ENCODE measurements at places on chromosomes 3 and 15.

- no peak for DNase-seq
Observed at GRCh38 chr15:39602143-39602542, 21.3 kb downstream of the THBS1 start.

DNA sequence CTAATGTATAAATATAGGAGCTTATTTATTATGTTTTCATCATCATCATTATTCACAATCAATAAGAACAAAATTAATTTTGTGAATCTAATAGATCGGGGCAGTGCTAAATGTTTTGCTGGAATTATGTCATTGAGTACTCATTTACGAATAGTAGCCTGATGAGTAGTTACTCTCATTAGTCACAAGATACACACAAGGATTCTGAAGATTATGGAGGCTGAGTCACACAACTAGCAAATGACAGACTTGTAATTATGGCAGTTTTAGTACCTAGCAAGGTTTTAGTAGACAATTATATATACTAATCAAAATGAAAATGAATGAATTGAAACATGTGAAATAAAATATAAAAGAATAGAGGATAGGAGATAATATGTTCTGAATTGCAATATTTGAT is 954.2 kb downstream of the CADM2 start:
- no peak for DNase-seq

DNA sequence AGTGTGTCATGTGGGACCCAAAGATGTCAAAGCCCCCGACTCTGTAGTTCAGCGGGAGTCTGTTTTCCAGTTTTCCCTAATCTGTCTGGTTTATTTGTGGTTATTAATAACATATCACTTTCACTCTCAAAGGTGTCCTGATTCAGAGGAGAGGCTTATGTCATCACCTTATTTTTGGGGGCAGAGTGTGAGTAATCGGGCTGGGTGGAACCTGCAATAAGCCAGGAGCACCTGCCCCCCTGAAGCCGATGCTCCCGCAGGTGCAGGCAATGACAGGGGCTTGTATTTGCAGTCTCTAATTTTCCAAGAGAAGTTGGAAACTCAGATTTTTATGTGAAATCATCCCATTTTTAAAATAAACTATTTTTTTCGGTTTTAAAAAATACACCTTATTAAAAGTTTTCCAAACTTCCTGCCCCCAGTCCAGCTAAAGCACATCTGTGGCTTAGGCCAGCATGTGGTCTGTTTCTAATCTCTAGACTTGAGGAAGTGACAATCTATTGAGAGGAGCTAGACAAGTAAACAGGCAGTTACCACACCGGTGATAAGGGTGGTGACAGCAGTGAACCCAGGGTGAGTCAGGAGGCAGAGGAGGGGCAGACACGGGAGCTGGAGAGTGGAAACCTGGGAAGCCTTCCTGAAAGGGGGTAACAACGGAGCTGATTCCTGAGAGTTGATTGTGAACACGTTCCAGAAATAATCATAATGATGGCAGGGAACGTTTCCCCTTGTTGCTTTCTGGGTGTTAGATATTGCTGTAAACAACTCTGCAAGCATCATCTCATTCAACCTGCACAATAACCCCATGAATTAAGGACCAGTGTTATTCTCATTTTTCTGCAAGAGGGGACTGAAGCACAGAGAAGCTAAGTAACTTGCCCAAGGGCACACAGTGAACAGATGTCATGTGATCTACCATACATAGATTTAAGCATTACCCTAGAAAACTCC is 37.2 kb downstream of the BHLHE40 start:
- no peak for DNase-seq

- DNase-seq = no peak
Observed at GRCh38 chr3:157409516-157409915, 27.1 kb upstream of the PTX3 start.

- DNase-seq = peak; percentile 93
Observed at GRCh38 chr3:152298393-152299248, 29.9 kb downstream of the MBNL1 start.

DNA sequence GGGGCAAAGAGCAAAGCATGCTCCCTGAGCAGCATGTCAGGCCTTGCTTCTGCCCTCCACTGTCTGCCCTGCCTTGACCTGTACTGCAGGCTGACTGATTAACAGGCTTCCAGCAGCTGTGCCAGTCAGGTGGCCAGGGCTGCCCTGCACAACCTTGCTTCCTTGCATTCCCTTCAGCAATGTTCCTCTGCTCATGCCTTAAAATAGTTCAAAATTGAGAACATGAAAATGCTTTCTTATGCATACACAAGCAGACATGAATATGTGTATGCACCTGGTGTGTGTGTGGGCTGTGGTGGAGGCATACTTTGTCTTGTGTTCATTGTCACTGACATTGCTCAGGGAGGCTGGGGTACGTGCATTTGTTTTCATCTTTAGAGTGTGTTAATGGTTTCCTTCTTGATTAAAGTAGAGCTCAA is 1.2 kb upstream of the SLC22A13 start:
- DNase-seq = no peak

GRCh38 chr3:141477224-141477623 is 9.6 kb upstream of the RASA2 start:
- DNase-seq = no peak

GRCh38 chr3:58575971-58576652 is 1.1 kb downstream of the FAM107A start:
- DNase-seq = no peak

- no peak for DNase-seq
Observed at GRCh38 chr15:70113304-70113700, 15.6 kb upstream of the TLE3 start.

DNA sequence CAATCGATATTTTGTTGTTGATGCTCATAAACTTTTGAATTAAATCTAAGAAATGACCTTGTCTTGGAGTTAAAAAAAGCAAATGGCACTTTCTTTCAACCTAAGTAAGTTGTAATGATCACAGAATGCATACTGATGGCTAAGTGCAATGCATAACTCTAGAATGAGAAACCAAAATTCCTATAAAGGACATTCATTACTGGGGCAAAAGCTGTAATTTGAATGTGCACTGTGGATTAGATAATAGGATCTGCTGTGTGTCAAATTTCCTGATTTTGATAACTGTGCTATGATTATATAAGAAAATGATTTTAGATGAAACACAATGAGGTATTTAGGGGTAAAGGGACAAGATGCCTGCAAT is 14.3 kb downstream of the SIAH2 start:
- no peak for DNase-seq

DNA sequence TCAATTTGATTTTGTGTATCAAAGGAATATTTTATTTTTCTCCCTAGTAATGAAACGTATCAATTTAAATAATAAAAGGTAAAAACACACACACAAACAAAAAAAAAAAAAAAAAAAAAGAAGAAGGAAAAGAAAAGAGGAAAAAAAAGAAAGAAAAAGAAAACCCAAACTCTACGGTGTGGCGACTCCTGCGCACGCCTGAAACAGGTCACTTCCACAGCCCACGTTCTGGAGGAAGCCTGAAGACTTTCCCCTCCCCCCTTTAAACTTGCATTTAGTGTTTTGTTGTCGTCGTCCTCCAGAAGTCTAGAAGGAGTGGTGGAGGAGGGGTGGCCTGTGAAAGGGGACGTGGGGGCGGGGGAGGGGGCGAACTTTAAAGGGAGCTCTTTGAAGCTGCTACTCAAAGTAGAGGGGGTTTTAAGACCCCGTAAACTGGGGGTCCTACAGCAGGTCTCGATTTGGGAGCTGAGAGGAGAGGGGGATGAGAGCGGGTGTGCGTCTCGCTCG is 2.3 kb upstream of the TLE3 start:
- DNase-seq = no peak

DNA sequence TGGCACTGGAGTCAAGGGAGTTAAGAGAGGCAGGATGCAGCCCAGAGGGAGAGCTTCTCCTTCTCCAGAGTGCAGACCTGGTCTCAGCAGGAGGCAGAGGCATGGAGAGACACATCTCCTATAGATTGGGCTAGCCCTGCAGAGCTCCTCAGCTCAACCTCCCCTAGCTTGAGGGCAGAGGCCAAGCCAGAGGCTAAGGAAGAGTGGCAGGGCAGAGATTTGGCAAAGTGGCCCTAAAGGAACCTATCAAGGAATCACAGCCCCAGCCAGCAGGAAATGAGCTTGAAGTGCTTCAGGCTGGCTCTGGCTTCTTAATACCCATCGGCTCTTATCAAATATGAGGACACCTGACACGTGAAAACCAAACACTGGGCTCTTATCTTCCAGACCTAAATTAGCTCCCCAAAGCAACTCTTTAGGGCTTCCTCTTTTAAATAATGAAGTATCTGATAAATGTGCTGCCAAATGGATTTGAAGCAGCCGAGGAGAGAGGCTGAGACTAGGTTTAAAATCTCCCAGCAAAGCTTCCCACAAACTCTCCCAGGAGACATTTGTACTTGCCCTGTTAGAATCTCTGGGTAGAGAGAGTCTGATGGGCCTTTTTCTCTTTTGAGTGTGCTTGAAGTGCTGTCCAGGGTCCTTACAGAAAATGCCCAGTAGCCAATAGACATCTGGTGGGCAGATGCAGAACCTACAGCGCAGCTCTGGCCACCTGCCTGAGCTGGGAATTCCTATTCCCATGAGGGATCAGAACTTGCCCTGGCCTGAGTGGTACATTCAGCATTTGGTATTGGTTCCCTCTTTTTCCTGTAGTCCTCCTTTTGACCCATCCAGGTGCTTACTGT is 271.4 kb downstream of the CLSTN2 start:
- DNase-seq = no peak

GRCh38 chr3:59994732-59995304 is 945.0 kb upstream of the CFAP20DC start:
- no peak for DNase-seq

DNA sequence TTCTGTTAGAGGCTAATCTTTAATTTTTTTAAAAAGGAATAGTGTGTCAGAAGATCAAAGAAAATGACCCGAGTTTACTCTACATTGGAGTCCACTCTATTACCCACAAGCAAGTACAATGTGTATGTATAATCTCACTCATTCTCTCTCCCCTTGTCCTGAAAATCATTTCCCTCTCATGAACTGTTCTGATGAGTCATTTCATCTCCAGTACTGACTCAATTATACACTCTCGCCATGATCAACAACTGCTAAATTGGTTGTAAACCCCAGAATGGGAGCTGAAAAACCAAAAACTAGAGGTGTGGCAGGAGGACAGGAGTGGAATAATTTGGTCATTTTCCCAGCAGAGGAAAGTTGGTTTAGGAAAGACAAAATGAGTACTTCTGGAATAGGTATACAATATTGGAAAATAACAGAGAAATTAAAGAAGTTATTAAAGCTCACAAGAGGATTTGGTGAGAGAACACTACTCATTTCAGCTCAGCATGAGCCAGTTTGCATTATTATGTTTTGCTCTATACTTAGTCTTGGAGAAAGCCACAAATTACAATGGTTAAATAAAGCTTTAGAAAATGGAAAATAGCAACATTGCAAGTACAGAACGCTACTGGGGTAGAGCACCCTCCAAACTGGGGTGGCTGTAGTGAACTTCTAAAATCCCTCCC is 144.3 kb upstream of the PFN2 start:
- DNase-seq = no peak

- DNase-seq = no peak
Observed at GRCh38 chr3:113805249-113805648, 33.3 kb upstream of the GRAMD1C start.

GRCh38 chr3:39232859-39233258 is 40.5 kb upstream of the XIRP1 start:
- DNase-seq = no peak

- no peak for DNase-seq
Observed at GRCh38 chr3:20652231-20652986, 466.4 kb upstream of the SGO1 start.

GRCh38 chr3:181712553-181713279 is 991 bp downstream of the SOX2 start:
- no peak for DNase-seq

DNA sequence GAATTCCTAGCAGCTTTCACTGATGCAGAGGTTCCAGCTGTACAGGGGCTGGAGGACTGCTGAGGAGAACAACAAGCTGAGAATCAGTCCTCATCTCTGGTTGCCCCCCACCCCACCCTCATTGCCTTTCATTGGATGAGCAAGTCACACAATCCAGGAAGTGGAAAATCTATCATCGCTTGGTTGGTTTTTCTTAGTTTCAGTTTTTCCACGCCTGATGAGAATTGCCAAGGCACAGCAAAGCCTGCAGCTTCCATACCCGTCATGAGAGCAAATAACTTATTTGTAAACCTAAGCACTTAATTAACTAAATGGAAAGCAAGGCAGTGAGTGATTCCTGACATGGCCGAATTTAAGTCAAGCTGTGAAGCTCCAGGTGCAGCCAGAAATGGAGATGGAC is 21.4 kb upstream of the LIPC start:
- DNase-seq = no peak

DNA sequence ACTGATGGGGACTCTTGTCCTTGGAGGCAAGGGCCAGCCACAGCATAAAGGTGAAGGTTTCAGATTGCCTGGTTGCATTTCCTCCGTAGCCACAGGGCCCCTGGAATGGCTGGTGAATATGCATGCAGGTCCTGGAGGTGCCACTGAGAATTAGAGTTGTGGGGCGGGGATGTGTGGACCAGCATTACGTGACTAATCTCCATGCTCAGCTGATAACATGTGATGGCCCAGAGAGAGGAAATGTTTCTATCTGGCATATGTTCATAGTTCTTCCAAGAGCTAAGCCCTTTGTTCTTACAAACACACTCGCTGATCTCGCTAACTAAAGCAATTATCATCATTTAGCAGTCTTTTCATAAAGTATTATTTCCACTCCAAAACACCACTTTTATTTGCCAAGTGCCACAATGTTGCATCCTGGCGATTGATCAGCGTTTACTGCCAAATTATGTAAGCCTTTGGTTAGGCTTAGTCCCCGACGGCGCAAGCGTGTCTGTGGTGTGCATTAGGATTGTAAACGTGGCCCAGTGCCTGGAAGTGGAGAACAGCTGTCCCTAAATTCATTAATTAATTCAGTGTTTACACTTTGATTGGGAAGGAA is 55.9 kb downstream of the CGNL1 start:
- DNase-seq = peak; percentile 17

DNA sequence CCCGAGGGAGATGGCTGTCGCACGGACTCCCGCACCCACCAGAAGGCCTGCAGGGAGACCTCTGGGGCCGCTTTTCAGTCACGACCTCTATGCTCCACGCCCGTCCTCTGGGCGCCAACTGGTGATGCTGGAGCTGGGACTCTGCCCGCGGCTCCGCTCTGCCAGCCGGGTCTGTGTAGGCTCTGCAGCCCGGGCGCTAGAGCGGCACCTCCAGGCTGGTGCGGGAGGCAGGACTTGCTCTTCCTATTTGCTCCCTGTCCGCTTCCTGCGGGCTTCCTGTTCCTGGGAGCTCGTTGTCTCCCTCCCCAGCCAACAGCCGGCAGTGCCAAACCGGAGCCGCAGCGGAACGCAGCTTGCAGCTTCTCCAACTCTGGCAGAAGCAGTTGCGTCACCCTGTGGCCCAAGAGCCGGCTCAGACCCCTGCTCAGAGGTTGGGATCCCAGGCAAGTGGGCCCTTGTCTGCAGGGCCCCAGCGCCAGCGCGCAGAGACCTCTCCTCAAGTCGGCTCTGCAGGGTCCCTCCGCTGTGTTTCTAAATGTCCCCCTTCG is 285.9 kb downstream of the XXYLT1 start:
- no peak for DNase-seq

GRCh38 chr3:13292375-13292774 is 127.7 kb downstream of the NUP210 start:
- DNase-seq = no peak
